ENCODE measurements at places on chromosomes 1 and 21. TPM values are rescaled to one million over a fixed set of nuclear protein-coding genes. Genes with fewer than 3 reads are reported as not detected.

GRCh38 chr1:54480525-54480848 is 67.5 kb upstream of the ACOT11 start:
- no peak for DNase-seq

DNA sequence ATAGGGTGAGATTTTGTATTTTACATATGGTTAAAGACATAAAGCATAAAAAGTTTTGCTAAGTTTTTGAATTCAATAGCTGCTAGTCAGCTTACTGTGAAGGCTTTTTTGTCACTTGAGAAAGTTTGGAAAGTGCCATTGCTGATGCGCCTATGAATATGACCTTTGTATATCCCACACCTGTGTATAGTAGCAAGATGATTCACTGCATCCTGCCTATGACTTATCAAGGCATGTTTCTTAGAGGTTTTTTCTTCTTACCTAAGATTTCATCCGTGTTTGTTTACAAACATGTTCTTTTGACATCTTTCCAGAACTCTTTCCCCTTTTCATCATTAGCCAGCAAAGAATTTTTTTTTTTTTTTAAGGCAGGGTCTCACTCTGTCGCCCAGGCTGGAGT is 51.5 kb downstream of the PRKAA2 start:
- no peak for DNase-seq

DNA sequence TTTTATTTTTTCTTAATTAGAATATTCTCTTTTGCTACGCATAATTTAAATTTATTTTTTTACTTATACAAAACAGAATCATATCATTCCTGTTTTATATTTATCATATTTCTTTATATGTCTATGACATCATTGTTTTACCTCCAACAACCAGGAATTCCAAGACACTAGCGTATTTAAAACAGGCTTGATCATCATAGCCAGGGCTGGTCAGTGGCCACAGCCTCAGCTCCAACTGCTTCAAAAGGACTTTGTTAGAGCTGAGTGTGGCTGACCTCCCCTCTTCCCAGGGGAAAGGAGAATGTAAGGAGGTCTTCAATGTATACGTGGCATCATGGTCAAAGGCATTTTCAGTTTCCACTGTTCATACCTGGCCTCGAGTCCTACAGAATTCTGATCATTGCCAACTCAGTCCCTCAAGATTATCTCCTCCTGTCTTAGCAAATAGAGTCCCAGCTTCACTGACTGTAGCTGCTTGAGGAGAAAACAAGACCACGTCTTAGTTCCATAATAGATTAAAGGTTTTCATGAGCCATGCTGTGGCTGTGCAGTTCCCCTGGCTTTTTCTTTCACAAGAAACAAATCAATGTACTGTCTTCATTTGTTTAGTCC is 444.0 kb downstream of the PTPRC start:
- DNase-seq = no peak

GRCh38 chr1:40264354-40264781 is 6.3 kb downstream of the ZMPSTE24 start:
- DNase-seq = no peak

GRCh38 chr1:24452922-24453485 is 37.4 kb downstream of the NIPAL3 start:
- DNase-seq = no peak

- DNase-seq = no peak
These were observed 87.2 kb upstream of the CNIH3 start for GRCh38 chr1:224528900-224529299.

DNA sequence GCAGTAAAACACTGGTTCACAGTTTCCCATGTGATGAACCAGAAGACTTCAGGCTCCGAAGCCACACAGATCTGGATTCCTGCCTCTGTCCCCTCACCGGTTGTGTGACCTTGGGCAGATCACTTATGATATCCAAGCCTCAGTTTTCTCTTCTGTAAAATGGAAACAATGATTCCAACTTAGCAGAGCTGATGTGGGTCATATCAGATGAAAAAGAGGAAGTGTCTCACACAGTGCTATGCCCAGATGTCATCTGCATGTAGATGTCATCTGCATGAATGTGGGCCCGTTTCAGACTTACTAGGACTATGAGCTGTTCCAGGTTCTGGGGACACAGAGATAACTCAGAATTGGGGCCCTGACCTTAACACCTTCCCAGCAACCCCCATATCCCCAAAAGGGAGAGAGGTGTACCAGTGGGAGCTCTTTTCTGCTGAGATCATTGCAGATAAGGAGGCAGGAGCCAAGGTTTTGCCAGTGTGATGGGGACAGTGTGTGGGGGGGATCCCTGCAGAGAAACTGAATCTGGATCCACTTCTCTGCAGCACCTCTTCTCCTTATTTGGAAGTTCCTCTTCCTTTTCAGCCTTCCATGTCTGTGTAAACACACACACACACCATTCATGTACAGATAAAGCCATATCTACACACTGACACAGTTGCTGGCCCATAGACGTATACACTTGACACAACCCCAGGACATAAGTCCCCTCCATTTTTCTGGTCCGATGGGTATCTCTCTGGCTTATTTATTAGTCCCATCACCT is 5.0 kb upstream of the ADGRB2 start:
- DNase-seq = no peak

GRCh38 chr21:36474591-36474990 is 5.3 kb downstream of the CLDN14 start:
- no peak for DNase-seq

GRCh38 chr1:31595836-31596736 is 19.8 kb downstream of the TINAGL1 start:
- no peak for DNase-seq

GRCh38 chr1:222680080-222680479 is 32.2 kb downstream of the AIDA start:
- DNase-seq = no peak

DNA sequence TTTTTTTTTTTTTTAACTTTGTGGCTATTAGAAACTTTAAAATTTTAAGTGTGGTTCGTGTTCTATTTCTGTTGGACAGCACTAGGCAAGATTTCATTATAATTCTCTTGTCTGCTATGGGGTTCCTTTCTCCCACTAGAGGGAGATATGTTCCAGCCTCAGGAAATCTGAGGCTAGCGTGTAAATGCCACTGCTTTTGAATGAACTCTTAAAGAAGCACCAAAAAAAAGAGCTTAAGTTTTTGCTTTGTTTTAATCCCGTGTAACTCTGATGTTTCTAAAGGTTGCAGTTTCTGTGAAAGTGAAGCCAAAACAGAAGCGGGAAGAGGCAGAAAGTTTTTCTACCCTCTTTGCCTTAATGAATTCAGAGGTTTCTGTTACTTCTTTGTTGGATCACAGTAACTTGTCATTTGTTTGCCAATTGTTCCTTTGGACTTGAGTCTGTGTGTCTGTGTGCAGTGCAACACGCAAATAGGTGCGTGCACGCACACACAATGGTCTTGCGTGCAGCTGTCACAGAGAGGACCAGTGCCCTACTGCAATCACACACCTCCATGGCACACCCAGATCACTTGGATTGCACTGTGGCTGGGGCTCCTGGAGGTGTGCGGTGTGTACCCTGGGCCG is 32.3 kb downstream of the HHAT start:
- no peak for DNase-seq

- no peak for DNase-seq
These were observed 8.8 kb downstream of the ADCY10 start for GRCh38 chr1:167905182-167905581.

DNA sequence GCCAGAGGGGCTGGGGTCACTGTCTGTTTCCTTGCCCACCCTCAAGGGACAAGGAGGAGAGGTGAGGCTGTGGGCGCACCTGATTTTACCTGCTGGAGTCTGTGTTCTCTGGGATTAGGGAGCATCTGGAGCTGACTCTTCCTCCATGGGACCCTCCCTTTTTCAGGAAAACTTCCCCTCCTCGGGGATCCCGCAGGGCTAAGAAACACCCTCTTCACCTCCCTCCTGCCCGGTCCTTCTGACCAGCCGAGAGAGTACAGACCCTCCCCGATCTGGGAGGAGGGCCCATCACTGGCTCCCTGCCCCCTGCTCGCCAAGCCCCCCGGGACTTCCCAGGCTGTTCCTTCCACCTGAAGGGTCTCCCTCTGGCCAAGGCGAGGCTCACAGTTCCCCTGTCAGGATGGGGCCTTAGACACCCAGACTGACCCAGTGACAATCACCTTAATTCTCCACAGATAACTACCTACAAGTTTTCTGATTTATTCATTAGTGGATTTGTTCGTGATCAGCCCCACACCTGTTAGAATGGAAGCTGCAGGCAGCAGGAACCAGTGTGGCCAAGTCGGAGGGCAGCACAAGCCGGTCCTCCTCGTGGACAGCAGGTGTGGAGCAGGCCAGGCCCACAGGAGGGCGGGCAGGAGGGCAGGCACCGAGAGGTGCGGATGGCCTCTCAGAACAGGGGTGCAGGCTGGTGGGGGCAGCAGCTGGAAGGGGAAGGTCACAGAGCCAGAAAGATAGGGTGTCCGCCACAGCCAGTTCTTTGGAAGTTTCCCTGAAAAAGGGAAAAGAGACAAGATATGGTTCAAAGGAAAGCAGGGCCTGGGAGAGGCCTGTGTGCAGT is 15.9 kb upstream of the SAMD11 start:
- peak; percentile 57 for DNase-seq

GRCh38 chr1:23029337-23029736 is 10.1 kb downstream of the KDM1A start:
- no peak for DNase-seq

DNA sequence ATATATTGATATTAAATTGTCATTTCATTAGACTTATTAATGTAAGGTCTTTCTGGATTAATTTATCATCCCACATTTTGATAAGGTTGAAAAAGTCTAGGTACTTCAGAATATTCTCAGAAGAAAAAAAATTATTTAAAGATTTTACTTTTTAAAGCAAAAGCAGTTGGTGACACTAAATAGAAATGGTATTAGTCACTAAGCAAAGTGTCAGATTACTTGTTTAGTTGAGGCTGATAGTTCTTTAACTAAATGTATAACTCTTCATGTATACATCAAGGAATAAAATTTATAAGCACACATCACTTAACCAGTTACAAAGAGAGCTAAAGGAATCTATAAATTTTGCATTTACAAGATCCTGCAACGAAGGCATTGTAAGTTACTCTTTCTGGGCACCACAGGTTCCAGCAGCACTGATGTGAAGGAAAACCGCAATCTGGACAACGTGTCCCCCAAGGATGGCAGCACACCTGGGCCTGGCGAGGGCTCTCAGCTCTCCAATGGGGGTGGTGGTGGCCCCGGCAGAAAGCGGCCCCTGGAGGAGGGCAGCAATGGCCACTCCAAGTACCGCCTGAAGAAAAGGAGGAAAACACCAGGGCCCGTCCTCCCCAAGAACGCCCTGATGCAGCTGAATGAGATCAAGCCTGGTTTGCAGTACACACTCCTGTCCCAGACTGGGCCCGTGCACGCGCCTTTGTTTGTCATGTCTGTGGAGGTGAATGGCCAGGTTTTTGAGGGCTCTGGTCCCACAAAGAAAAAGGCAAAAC is 101.1 kb downstream of the ADARB1 start:
- DNase-seq = no peak

DNA sequence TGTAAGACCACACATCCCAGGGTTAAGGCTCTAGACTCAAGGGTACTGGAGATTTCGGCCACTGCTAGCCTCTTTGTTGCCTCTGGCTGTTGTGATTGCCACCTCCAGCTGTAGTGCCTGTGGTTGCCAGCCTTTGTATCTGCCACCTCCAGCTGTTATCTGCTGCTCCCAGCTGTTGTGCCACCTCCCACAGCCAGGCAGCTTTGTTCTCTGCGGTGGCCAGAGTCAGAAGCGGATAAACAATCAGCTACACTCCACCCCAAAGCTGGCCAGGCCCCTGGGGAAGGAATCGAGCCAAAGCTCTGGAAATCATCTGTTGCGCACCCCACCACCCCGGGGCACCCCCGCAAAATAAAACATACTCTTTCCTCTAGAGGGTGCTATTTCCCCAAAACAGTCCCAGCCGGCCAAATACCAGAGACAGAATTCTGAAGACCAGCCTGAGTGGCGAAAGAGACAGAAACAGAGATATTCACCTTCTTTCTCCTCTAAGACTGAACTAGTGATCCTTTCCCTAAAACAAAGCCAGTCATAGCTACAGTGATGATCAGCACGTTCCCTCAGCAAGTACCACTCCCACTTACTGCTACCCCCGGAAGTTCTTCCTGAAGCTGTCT is 14.8 kb upstream of the PIGM start:
- DNase-seq = no peak

GRCh38 chr21:43829575-43830119 is 35.4 kb upstream of the AGPAT3 start:
- DNase-seq = no peak

- DNase-seq = no peak
These were observed 54.6 kb upstream of the PRDX6 start for GRCh38 chr1:173422456-173422976.

- DNase-seq = no peak
These were observed 12.9 kb upstream of the KCNJ15 start for GRCh38 chr21:38243732-38244406.

DNA sequence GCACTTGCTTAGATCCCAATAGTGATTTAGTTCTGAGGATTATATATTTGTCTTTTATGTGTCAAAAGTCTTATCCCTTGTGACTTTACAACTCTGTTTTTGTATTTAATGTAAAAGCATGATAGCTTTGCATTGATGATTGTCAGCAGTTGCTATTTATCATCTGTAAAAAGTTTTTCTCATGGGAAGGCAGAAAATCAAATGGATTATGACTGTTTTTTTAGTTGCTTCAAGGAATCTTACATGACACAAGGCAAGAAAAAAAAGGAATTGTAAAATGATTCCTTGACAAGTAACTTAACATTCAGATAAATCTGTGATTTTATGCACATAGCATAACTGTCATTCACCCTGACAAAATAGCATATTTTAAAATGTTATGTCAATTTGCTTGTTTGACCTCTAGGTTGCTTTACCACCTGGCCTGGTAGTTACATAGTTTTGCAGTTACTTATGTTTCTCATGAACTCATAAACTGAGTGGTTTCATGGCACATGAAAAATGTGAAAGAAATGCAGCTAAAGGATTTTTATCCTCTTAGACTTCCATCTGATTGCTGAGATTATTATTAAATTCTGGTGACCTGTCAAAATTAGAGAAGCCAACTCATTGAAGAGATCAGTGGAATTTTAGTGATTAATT is 622.6 kb downstream of the ADGRL2 start:
- DNase-seq = no peak

- no peak for DNase-seq
These were observed 158.1 kb downstream of the RUNX1 start for GRCh38 chr21:34890724-34891612.

GRCh38 chr1:19457607-19458006 is 27.7 kb downstream of the CAPZB start:
- no peak for DNase-seq

DNA sequence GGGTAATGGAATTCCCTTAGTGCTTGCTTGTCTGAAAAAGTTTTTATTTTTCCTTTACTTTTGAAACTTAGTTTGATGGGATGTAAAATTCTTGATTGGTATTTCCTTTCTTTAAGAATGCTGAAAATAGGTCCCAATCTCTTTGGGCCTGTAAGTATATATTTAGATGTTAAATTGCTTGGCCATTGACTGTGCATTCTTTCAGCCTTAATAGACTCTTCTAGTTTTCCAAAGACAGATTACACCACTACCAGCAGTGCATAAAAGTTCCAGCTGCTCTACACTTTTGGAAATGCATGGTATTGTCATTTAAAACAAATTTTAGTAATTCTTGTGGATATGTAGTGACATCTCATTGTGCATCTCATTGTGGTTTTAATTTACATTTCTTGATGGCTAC is 464.8 kb upstream of the USP24 start:
- DNase-seq = no peak

Gene KRTAP10-12
- not detected for total RNA-seq

Gene SPAG17
- 0.39 TPM for total RNA-seq

Gene NDUFV3
- 37.4 TPM for total RNA-seq

Gene FALEC
- total RNA-seq = not detected

Gene CNTN2
- 0.67 TPM for total RNA-seq

Gene RHBG
- total RNA-seq = not detected

Gene PGBD5
- total RNA-seq = 13.2 TPM

Gene CFHR3
- total RNA-seq = 0.20 TPM

Gene ANKRD65
- 2.4 TPM for total RNA-seq

Gene KLF17
- total RNA-seq = not detected

Gene C21orf91
- total RNA-seq = 5.3 TPM

Gene FOXD3
- total RNA-seq = 1.1 TPM
